Right cardiac atrium (tissue), 5 donors: ENCODE measurements at places on chromosomes 5 and 9. TPM values are rescaled to one million over a fixed set of nuclear protein-coding genes. Genes with fewer than 3 reads are reported as not detected.
A peak's percentile ranks its signal among the peaks of the same experiment; 100 is the strongest.

DNA sequence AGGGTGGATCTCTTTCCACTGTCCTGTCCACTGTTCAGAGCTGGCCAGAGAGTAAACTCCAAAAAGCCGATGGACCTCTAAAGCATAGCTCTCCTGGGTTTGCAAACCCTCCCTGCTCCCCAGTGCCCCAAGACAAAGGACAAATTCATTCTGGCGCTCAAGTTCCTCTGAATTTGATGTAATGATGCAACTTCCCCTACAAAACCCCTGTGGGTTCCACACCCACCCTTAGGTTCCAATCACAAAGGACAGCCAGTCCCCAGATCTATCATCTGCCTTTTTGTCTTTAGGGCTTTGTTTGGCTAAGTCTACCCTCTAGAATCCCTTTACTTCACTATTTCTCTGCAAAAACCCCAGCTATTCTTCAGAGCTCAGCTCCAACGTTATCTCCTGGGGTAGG, 57.4 kb upstream of the SLC25A51 start:
- no peak for DNase-seq

DNA sequence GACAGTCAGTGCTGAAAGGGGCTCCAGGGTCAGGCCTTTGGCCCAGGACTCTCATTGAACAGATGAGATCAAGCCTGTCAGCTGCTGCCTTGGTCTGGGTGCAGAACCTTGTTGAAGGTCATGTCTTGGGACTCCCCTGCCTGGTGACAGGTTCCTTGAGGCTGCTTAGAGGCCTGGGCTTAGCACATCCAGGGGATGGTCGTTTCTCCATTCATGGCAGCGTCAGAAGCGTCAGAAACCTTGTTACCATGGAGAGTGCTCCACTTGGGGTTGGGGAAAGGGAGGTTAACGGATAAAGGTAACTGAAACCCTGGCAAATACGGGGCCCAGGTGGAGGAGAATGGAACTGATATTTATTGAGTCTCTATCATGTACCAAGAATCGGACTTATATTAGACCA, 8.8 kb downstream of the ARPC5L start:
- no peak for DNase-seq

DNA sequence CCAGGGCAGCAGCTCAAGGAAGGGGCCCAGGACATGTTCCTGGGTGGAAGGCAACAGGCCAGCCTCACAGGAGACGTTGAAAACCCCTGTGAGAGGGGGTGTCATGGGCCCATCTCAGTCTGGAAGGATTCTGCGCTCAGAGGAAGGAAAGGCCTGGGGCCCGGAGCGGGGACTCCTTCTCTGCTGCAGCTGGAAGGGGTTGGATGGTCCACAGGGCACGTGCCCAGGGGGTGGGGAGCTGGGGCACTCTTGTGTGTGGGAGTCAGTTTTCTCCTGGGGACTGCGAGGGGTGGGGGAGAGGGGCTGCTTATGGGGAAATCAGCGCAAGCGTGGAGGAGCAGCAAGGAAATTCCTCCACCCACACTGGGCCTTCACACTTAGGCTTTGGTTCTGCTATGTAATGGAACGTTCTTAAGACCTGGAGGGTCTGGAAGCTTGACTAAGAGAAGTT, 2.9 kb upstream of the LPCAT1 start:
- DNase-seq: peak; percentile 7

GRCh38 chr9:33684831-33685230, 110.5 kb upstream of the PRSS3 start:
- DNase-seq: no peak

- no peak for DNase-seq
These were observed 387.4 kb downstream of the MAN2A1 start for GRCh38 chr5:110077147-110077546.

GRCh38 chr5:5572010-5572865, 149.8 kb downstream of the ICE1 start:
- peak; percentile 65 for DNase-seq

Gene MYORG
- 1.9 TPM for polyA plus RNA-seq

Gene TCF7
- 4.4 TPM for polyA plus RNA-seq
